ENCODE measurements at places on chromosomes 1 and 21.

- DNase-seq: no peak
Measured at GRCh38 chr1:59814180-59814900, 409 bp upstream of the HOOK1 start.

DNA sequence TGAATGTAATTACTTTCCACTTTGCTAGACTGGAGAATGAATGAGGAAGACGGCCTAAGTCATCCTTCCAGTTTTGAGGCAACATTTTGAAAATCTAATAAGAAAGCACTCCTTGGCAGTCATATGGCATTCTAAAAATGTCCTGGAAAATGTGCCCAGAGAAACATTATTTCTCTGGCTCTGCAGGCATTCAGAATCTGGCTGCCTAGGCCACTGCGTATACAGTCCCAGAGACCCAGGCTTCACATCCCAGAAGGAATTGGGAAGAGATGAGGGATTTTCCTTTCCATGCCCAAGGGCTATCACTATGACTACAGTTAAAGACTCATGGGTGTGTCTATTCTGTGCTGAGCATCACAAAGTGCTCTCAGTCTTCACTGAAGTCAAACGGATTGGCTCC lies 92.9 kb downstream of the BEND5 start:
- no peak for DNase-seq

GRCh38 chr1:14128096-14128495 lies 428.1 kb downstream of the PRDM2 start:
- DNase-seq: no peak

- DNase-seq: no peak
Measured at GRCh38 chr1:21961799-21962198, 15.0 kb upstream of the CELA3B start.

- DNase-seq: no peak
Measured at GRCh38 chr1:157115429-157115838, 15.8 kb upstream of the ETV3L start.

DNA sequence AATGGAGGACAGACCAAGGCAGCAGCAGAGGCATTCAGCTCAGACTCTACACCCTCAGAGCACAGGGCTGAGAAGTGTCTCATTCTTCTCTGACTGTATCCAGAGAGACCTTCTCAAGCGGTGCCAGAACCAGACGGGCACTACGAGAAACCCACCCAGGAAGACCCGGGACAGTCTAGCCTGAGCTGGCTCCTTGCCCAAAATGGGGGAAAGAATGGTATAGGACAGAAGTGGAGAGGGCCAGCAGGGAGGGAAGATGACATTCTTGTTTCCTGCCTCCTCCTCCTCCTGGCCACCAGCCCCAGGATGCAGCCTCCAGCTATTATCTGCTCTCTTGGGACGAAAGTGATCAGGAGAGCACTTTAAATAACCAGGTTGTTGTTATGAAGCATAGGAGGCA lies 22.6 kb upstream of the PRELP start:
- no peak for DNase-seq

- DNase-seq: no peak
Measured at GRCh38 chr1:60899464-60899863, 182.9 kb upstream of the NFIA start.

All from cardiac fibroblast (primary cell).